HCT116 (cell line): ENCODE measurements at places on chromosomes 4 and X. TPM values are rescaled to one million over a fixed set of nuclear protein-coding genes. Genes with fewer than 3 reads are reported as not detected.

GRCh38 chr4:54165438-54165837, 63.7 kb upstream of the PDGFRA start:
- DNase-seq: peak; percentile 36

DNA sequence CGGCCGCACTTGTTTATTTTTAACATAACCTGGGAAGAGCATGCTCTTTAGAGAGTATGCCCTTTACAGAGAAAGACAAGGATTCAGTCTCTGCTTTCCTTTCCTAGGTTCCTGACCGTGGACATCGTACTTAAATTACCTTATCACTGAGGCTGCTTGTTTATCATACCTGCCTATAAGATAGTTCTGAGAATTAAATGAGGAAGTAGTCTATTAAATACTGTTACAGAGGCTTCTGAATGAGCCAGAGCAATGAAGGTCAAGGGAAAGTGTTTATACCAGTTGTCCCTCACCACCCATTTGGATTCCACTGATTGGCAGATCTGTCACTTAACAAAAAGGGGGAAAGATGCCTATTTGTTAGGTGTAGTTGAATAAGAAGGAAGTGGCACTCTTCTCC, 10.0 kb downstream of the TXLNG start:
- no peak for DNase-seq

- no peak for DNase-seq
These were observed 37.2 kb downstream of the CXCL8 start for GRCh38 chr4:73777612-73778011.

- DNase-seq: no peak
These were observed 147.1 kb downstream of the CPEB2 start for GRCh38 chr4:15149234-15149838.

- DNase-seq: no peak
These were observed 45.5 kb downstream of the PRDM5 start for GRCh38 chr4:120877021-120877420.

DNA sequence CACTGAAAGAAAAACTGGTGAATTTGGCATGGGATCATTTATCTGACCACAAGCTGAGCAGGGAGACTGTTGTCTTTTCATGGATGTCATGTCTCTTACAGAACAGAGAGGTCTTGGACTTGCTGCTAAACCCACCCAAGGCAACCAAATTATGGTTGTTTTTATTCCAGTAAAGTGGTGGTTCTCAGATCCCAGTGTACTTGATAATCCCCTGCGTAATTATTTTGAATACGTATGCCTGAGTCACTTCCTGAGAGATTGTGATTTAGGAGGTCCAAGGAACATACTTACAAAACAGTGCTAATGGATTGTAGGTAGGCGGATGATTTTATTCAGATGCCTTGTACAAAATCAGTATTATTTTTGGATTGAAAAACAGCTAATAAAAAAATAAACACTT, 585.6 kb downstream of the IL1RAPL1 start:
- DNase-seq: no peak

DNA sequence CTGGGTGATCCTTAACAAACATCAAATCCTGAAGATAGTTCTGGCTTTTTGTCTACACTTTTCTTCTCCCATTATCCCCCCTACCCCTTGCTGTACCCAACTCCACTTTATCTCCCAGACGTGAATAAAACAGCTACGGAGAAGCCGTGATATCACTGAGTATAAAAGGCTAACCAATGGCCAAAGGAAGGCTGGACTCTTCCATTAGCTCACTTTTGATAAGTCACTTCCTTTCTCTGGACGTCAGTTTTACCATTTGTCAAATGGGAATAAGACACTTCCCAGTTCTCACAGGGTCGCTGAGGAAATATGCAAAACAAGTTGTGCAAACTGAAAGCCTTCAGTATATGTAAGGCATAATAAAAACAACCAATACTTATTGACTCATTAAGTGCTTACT, 38.6 kb upstream of the EDA2R start:
- DNase-seq: no peak

DNA sequence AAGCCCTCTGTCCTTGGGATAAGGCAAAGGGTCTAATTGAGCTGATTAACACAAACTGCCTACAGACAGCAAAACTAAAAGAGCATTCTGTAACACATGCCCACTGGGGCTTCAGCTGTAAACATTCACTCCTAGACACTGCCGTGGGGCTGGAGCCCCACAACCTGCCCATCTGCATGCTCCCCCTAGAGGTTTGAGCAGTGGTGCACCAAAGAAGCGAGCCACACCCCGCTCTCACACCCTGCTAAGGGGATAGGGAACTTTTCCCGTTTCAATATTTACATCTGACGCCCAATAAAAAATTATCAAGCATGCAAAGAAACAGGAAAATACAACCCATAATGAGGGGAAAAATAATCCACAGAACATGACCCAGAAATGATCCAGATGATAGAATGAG, 46.9 kb upstream of the HSD17B10 start:
- no peak for DNase-seq

DNA sequence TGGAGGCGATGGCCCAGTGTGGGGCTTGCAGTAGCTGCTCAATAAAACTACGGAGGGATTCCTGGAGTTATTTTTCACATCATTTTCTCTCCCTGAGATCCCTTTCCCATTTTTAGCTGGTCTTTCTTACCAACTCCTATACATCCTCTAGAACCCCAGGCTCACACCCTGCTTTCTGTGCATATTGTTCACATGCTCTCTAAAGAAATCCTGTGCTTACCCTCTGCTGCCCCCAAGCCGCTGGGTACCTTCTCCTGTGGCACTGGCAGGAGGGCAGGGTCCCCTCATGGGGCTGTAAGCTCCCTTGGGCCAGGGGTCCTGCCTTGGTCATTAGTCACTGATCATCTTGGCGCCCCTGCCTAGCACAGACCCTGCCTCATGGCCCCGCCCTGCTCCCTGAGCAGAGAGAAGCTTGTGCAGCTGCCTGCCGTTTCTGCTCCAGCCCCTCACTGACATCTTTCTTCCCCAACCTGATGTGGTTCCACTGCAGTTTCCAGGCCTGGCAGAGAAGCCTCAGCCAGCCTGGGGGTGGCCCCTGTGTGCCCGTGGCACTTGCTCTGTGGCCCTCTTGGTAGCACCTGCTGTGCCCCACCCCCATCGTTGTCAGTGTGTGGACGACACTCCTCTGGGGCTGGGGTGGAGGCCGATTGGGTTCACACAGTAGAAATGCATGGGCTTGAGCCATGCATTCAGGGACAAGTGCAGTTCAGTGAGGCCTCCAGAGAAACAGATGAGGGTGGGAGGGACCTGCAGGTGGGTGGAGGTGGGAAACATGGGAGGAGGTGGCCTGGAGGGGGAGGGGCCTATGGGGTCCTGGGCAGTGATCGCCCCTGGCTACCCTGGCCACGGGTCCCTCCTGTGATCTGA, 69.5 kb downstream of the WFS1 start:
- no peak for DNase-seq

GRCh38 chr4:137387924-137388323, 144.4 kb downstream of the PCDH18 start:
- DNase-seq: no peak

DNA sequence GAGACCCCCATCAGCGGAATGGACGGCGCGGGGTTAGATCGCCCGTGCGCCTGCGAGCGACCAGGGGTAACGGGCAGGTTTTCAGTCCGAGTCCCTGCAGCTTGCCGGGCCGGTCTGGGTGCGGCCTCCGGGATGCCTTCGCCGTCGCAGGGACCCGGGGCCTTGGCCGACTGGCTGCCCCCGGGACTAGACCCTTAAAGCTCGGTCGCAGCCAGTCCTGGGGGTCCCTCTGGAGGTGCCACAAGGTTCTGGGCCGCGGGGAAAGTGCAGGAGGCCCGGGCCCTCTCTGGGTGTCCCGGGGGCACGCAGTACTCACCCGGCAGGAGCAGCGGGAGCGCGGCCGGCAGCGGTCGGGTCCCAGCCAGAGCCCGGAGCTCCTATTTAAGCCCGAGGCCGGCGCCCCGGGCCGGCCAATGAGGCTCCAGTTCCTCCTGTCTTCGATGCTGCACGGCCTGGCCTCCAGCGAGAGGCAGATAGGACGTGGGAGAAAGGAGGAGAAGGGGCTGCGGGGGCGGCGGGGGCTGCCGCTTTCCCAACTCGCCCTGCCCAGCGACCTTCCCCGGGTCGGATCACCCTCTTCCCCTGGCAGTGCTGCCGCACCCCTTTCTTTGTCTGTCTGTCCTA, at the start of gene SPON2:
SPON2 (minus strand) TSS at position 356 of the 624 bp plus-strand sequence.
- no peak for DNase-seq

GRCh38 chr4:2378401-2378800, 40.0 kb downstream of the ZFYVE28 start:
- no peak for DNase-seq

GRCh38 chr4:38281371-38282071, 321.3 kb downstream of the PTTG2 start:
- no peak for DNase-seq

GRCh38 chr4:116064331-116064730, 950.9 kb upstream of the NDST4 start:
- no peak for DNase-seq

DNA sequence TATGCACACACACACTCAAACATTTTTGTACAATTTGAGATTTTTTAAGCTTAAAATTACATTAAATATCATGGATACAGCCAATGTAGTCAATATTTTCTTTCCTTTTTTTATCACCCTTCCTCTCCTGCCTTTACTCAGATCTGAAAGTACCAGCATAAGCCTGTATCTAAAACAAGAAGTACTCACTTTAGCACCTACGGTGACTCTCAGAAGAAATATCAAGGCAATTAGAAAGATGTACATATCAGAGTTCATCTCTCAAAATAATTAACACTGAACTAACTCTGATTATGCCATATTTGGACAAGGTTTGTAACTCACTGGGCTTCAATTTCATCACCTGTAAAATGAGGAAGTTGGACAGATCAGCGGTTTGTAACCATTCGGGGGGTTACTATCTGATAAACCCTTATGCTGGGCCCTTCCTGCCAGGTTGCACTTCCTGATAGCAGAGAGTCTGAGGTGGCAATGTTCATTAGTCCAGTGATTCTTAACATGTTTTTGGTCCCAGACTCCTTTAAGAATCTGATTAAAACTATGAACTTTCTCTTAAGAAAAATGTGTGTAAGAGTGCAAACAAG, 5.7 kb upstream of the GPR174 start:
- no peak for DNase-seq

DNA sequence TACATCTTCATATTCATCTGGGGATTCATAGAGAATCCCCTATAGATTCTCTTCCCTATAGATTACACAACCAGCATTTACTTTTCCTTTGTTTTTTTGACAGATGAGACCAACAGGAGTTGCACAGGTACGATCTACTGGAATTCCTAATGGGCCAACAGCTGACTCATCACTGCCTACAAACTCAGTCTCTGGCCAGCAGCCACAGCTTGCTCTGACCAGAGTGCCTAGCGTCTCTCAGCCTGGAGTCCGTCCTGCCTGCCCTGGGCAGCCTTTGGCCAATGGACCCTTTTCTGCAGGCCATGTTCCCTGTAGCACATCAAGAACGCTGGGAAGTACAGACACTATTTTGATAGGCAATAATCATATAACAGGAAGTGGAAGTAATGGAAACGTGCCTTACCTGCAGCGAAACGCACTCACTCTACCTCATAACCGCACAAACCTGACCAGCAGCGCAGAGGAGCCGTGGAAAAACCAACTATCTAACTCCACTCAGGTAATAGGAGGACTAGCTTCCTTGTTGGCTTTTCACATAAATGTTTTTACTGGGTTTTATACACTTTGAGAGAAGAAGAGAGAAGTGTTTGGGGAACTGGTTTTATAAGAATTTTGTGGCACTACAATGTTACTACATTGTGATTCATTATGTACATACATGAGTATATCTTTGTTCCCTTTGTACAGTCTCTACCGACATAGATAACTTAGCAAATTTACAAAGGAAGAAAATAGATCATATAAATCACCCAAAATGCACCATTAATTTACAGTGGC, 137.2 kb downstream of the DIPK2B start:
- DNase-seq: no peak

DNA sequence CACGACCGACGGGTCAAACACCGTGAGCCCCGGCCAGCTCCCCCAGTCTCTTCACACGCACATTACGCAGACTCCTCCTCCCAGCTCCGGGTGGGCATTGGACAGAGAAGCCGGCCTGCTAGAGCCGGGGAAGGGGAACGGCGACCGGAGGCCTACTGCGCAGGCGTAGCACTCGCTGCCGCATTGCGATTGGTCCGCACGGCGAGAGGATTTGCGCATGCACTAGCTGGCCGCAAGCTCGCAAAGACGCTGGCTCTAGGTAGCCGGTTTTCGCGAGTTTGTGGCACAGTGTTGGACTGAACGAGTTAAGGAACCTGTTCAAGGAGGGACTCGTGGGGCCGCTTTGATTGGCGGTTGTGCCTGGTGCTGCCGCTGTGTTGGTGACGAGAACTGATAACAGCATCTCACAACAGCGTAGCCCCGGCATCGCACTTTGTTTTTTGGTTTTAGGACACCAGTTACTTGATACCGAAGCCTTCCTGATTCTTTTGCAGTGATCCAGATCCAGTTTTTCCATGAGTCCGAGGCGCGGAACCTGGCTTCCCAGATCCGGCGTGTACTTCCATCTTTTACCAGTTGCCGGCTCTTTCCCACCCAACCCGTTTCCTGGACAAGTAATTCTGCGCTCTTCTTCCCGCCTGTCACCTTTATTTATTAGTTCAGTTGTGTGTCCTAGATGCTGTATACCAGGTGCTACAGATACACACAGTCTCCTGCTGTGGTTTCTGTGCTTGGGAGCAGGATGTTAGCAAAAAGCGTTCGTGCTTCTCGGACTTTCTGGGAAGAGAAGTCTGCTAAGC, at the start of gene AIFM1:
AIFM1 (minus strand) TSS at position 139 of the 800 bp plus-strand sequence. CDS start 185 bp downstream, outside the sequence.
- DNase-seq: peak; percentile 89

GPR119 gene
- not detected for total RNA-seq

SFRP2 gene
- 0.22 TPM for total RNA-seq

BST1 gene
- 0.44 TPM for total RNA-seq

GRID2 gene
- not detected for total RNA-seq

WDFY3 gene
- 39.9 TPM for total RNA-seq

MSL3 gene
- 12.0 TPM for total RNA-seq

LINC00632 gene
- 0.15 TPM for total RNA-seq

CENPVL2 gene
- total RNA-seq: not detected

SPANXB1 gene
- not detected for total RNA-seq

ZNF518B gene
- total RNA-seq: 38.7 TPM

MAGIX gene
- 2.6 TPM for total RNA-seq

PTCHD1 gene
- total RNA-seq: not detected

GABRB1 gene
- not detected for total RNA-seq

MAGEB2 gene
- 138 TPM for total RNA-seq

SOWAHB gene
- total RNA-seq: 3.0 TPM
